ENCODE measurements at places on chromosomes 5 and 9.

DNA sequence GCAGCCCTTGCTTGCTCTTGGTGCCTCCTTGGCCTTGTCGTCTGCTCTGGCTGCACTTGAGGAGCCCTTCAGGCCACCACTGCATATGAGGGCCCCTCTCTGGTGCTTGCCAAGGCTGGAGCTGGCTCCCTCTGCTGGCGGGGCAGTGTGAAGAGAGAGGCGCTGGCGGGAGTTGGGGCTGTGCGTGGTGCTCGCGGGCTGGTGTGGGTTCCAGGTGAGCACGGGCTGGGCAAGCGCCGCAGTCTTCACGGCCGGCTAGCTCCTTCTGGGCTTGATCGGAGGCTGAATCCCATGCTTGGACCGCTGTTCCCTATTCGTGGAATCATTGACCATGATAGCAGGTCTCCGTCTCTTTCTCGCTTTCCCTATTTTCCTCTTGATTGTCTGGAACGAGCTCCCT is 56.5 kb downstream of the XRCC4 start:
- no peak for DNase-seq

GRCh38 chr5:56717253-56717987 is 97.9 kb upstream of the MAP3K1 start:
- DNase-seq = no peak

GRCh38 chr5:92637247-92637646 is 943.8 kb downstream of the NR2F1-AS1 start:
- no peak for DNase-seq

GRCh38 chr5:35324679-35325078 is 94.4 kb upstream of the PRLR start:
- DNase-seq = no peak

GRCh38 chr5:175162036-175162435 is 281.9 kb downstream of the DRD1 start:
- DNase-seq = no peak

DNA sequence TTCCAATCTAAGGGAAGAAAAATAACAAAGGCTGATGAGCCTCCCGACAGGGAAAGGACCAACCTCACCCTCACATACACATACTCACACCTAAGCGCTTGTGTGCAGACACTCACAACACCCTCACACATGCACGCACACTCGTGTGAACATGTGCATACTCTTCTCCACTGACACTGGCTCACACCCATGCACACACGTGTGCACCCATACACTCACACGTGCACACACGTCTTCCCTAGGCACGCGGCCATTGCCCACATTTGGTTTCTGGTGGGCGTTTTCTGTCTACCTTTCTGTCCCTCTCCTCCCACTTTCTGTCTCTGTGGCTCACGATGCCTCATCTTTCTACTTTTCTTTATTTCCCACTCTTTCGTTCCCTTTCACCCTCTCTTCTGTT is 169.7 kb upstream of the MVB12B start:
- no peak for DNase-seq

DNA sequence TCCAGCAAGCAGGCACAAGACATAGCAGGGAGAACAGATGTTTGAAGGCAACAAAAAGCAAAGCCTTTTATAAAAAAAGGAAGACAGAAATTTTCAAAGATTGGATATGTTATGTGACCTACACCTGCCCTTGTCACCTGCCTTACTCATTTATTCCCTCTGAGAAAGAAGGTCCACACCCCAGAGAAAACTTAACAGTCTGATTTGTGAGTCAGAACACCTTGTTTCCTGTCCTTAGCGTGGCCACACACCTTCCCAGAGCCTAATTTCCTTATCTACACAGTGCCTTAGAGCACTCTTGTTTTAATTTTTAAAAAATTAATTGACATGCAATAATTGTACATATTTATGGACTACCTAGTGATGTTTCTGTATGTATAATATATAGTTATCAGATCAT is 419.0 kb upstream of the DAB2 start:
- DNase-seq = no peak

DNA sequence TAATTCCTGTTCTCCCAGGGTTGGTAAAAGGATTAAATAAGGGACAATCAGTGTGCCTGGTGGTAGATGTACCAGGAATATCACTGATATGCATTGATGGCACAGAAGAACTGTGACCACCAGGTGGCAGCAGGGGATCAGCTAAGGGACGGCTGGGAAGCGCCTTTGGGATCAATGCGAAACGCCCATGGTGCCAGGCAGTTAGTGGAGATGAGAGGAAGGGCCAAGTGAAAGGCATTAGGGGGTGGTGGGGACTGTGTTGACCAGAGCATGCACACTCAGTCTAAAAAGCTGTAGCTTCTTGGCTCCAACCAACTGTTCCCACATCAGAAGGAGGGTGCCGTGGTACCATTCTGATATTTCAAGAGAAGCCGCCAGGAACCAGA is 55.6 kb downstream of the ARHGEF37 start:
- peak; percentile 51 for DNase-seq

DNA sequence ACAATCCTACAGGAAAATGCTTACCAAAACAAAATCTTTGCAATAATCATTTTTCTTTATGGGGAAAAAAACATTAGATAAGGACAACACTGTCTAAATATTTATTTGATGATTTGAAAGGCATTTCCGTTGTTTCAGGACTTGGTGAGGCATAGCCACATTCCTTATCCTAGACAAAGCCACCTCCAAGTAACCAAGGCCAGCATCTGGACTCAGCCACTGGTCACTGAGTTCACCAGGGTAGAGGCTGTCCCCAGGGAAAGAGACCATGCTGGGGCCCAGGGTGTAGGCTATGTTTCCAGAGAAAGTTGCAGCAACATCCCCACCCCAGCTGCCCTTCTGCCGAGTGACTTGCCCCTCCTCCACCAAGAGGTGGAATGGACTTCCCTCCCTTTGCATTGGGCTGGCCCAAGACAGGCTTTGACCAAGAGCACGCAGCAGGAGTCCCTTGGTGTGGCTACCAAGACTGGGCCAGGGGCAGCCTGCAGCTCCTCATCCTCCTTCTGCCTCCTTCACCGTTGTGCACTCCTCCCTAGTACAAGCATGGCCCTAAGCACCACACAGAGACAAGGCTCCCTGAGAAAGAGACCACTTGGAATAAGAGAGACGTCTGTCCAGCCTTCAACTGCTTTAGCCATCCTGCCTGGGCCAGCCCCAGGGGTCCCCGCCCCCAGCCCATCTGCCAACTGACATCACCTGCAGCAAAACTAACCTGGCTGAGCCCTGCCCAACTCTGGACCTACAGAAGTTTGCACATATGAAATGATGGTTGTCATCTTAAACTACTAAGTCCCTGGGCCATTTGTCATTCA is 68.1 kb upstream of the SPIN1 start:
- no peak for DNase-seq

DNA sequence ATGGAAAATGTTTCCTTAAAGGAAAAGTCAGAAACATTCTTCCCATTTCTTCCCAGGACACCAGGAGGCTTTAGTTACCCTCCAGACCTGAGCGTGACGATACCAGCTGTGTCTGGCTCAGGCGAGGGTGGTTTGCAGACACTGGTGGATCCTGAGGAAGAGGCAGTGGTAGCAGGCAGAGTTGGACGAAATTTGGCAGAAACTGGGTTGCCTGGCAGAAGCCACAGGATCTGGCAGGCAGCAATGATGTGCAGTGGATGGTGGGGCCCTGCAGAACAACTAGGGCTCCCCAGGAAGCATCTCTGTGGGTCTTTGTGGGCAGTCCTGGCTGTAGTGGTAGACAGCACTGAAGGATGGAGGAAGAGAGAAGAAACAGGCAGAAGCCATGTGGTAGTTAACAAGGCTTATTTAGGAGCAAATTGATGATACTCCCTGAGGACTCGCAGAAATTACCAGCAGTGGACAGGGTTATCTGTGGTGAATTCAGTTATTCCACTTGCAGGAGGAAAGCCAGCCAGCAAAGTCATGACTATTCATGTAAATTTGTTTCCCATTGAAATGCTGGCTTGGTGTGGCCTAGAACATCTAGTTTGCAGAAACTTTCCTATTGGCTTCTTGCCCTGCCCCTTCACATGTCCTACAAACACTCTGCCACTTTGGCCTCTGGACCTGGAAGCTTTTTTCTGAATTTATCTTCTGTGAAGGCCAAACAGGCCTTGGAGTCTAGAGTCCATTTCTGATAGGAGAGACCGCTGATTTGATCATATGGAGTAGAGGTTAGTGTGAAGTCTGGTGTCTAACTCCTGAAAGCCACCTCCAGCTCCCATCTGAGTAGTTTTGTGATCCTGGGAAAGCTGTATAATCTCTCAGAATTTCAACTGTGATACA is 212.0 kb downstream of the DMRT2 start:
- no peak for DNase-seq

GRCh38 chr9:97468658-97469448 is 32.6 kb upstream of the TMOD1 start:
- DNase-seq = peak; percentile 26

- no peak for DNase-seq
Measured at GRCh38 chr5:128216860-128217531, 133.4 kb downstream of the SLC12A2 start.

- DNase-seq = no peak
Measured at GRCh38 chr5:87876616-87877015, 392.0 kb downstream of the TMEM161B start.

- DNase-seq = no peak
Measured at GRCh38 chr5:134099288-134099872, 15.1 kb upstream of the TCF7 start.

GRCh38 chr9:73577848-73578247 is 426.2 kb downstream of the ANXA1 start:
- no peak for DNase-seq

- no peak for DNase-seq
Measured at GRCh38 chr5:83517072-83517687, 45.6 kb downstream of the VCAN start.

DNA sequence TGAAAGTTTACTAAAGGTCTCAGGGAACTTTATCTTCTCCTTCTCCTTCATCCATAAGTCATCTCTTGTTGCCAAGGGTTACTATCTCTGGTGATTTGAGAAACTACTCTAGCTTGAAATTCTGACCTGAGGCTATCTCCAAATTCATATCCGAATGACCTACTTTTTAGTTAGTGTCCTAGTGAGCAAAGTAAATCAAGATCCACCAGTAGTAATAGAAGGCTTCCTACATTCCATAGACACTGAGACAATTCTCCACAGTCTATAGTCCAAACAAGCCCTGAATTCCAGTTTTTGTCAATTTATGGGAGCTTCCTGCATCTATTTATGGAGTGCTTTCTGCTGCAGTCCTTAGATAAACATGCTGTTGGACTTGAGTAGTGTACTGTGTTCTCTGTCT is 5.0 kb downstream of the IL7R start:
- DNase-seq = no peak

All from forelimb muscle (tissue), 1 donor.